ENCODE measurements at places on chromosomes 11 and 22.

DNA sequence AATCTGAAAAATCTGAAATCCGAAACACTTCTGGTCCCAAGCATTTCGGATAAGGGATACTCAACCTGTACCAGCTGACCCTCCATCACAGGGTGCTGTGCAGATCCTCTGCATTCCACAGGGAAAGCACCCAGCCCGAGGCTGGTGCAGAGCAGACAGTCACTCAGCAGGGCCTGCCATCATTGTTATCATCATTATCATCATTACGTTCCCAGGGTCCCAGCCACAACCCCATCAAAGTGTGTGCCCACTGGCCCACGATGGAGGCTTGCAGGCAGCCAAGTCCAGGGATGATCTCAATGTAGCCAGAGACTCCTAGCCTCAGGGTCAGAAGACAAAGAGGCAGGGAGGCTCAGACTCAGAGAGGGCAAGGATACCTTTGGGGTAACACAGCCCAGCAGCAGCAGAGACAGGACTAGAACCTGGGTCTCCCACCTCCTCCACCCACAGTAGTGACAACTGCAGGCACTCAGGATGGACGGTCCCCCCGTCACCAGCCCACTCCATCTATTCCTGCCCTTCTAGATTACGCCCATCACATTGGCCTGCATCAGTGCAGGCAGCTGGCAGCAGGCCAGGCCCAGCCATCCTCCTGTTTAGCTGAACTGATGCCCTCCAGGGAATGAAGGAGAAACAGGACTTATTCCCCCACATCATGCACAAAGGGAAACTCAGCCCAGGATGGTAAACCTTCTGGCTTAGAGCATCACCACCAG is 10.3 kb downstream of the GAL3ST1 start:
- DNase-seq: no peak

DNA sequence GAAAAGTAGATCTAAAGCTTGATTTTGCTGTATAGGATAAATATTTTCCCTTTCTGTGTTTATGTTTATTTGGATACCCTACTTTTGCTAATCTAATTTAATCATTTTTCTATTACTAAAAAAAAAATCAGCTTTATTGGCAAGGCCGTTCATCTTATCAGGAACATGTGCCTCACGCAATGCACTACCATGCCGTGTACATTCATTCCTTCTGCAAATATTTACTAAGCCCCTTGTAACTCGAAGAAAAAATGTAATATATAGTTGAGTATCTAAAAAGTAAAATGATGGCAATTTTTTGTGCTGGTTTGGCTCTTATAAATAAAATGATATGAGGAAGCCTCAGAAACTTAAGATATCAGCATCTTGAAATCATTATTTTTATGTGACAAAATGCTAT is 8.9 kb downstream of the UVRAG start:
- no peak for DNase-seq

DNA sequence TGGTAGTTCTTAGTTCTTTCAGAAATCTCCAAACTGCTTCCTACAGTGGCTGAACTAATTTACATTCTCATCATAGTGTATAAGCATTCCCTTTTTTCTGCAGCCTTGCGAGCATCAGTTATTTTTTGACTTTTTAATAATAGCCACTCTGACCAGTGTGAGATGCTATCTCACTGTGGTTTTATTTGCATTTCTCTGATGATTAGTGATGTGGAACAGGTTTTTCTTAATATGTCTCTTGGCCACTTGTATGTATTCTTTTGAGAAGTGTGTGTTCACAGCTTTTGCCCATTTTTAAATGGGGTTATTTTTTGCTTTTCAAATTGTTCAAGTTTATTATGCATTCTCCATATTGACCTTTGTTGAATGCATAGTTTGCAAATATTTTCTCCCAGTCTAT is 459.3 kb downstream of the NTM start:
- DNase-seq: no peak

GRCh38 chr11:91700854-91701253 is 523.8 kb upstream of the FAT3 start:
- DNase-seq: no peak

GRCh38 chr11:60377401-60378136 is 763 bp upstream of the MS4A7 start:
- no peak for DNase-seq

GRCh38 chr11:60376601-60377000 is 1.7 kb upstream of the MS4A7 start:
- no peak for DNase-seq
